ENCODE measurements at places on chromosomes 4 and X.

GRCh38 chrX:2901367-2902036 lies 27.6 kb downstream of the ARSD start:
- no peak for DNase-seq

GRCh38 chr4:147453561-147454141 lies 27.2 kb upstream of the EDNRA start:
- no peak for DNase-seq

- DNase-seq: peak; percentile 70
Observed at GRCh38 chrX:11757719-11758399, at the start of gene MSL3. TSS of gene MSL3 (plus strand) at chrX:11758237. CDS start at chrX:11758264, 27 bp downstream.

- no peak for DNase-seq
Observed at GRCh38 chr4:110071466-110071865, 126.9 kb downstream of the ELOVL6 start.

DNA sequence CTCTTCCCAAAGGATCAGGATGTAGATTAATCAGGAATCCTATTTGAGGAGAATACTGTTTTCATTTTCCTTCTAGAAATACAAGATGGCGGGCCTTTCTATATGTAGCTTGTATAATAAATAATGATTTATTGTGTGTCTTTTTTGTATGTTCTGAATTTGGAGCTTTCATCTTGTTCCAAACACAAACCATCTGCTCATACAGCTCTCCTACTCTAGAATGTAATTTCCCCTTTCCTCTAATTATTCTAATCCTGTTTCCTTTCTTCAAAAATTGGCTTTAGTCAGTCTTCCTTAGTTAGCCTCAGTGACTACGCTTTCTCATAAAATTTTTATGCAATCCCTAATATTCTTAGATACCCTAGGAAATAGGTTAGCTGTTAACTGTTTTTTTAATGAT lies 422.2 kb downstream of the INPP4B start:
- no peak for DNase-seq

DNA sequence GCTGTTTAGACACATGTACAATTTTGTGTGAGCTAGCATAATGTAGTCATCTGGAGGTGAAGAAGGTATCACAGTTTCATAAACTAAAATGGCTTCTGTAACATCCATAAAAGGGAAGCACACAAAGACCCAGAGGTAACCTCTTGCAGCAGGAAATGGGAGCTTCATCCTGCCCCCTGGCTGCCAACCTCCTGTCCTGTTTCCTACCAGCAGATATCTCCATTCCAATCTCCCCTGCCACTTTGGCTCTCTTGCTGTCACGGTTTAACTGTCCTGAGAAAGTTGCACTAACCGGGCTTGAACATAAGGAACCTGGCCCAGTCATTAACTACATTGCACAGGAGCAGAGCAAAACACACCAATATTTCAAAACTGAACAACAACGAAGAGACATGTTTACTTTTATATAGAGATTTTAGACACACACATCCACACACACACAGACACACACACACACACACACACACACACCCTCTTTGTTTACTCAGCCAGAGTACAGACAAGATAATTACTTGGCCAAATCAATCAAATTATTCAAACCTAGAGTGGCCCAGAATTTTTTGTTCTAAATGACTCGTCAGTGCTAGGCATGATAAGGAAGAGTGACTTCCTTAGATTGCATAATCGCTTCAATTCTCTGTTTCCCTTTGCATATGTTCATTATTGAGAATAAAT lies 24.2 kb downstream of the MID2 start:
- DNase-seq: no peak

GRCh38 chr4:166594326-166594946 lies 639.9 kb downstream of the SPOCK3 start:
- no peak for DNase-seq

DNA sequence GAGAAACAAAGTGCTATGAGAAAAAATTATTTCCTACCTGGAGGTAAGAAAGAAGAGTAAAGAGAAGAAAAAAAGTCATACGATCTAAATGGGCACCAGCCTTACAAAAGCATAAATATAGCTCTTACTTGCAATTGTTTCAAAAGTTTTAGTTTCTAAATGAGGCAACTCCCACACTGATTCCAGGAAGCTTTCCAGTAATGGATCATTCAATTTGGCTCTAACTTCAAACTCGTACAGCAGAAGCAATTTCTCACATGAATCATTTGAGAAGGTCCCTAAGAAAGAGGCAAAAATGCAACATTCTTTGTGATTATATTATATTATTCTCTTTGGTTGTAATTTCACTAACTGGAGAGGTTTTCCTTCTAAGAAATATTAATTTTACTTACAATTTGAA lies 109.9 kb downstream of the DLG3 start:
- no peak for DNase-seq

GRCh38 chr4:155544547-155544946 lies 122.1 kb upstream of the GUCY1A1 start:
- no peak for DNase-seq

- no peak for DNase-seq
Observed at GRCh38 chr4:8864912-8865680, 6.5 kb downstream of the HMX1 start.
